ENCODE measurements at places on chromosomes 7 and 10.
A peak's percentile ranks its signal among the peaks of the same experiment; 100 is the strongest.

- no peak for DNase-seq
These were observed 19.0 kb downstream of the AGR2 start for GRCh38 chr7:16785846-16786245.

- DNase-seq = no peak
These were observed 321.3 kb downstream of the CACNA2D1 start for GRCh38 chr7:82122275-82122674.

- DNase-seq = no peak
These were observed 51.0 kb downstream of the COA1 start for GRCh38 chr7:43678315-43678714.

GRCh38 chr7:151637781-151638261 lies 118.1 kb upstream of the RHEB start:
- DNase-seq = no peak

DNA sequence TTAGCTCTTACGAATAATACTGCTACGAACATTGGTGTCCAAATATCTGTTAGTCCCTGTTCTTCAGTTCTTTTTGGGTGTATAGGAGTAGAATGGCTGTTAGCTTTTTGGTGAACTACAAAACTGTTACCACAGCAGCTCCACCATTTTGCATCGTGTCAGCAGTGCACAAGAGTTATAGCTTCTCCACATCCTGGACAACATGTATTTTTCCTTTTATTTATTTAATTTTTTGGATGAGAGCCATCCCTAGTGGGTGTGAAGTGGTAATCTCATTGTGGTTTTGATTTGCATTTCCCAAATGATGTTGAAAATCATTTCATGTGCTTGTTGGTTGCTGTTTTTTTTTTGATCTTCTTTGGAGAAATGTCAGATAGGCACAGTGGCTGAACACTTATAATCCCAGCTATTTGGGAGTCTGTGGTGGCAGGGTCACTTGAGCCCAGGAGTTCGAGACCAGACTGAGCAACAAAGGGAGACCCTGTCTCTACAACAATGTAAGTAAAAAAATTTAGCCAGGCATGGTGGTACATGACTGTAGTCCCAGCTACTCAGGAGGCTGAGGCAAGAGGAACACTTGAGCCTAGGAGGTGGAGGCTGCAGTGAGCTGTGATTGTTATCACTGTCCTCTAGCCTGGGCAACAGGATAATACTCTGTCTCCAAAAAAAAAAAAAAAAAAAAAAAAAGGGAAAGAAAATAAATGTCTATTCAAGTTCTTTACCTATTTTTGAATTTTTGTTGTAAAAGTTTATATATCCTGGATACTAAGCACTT lies 31.7 kb downstream of the TRIM24 start:
- no peak for DNase-seq

DNA sequence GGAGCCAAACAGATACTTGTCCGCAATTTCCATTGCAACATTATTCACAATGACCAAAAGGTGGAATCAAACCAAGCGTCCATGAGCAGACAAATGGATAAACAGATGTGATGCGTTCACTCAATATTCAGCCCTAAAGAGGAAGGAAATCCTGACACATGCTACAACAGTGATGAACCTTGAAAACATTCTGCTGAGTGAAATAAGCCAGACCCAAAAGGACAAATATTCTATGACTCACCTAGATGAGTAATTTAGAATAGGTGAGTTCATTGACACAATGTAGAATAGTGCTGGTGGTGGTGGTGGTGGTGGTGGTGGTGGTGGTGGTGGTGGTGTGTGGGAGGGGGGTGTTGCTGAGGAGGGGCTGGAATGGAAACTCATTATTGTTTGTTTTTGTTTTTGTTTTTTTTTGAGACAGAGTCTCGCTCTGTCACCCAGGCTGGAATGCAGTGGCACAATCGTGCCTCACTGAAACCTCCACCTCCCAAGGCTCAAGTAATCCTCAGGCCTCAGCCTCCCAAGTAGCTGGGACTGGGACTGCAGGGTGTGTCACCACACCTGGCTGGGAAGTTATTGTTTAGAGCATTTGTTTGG lies 28.6 kb downstream of the SMKR1 start:
- DNase-seq = peak; percentile 49

DNA sequence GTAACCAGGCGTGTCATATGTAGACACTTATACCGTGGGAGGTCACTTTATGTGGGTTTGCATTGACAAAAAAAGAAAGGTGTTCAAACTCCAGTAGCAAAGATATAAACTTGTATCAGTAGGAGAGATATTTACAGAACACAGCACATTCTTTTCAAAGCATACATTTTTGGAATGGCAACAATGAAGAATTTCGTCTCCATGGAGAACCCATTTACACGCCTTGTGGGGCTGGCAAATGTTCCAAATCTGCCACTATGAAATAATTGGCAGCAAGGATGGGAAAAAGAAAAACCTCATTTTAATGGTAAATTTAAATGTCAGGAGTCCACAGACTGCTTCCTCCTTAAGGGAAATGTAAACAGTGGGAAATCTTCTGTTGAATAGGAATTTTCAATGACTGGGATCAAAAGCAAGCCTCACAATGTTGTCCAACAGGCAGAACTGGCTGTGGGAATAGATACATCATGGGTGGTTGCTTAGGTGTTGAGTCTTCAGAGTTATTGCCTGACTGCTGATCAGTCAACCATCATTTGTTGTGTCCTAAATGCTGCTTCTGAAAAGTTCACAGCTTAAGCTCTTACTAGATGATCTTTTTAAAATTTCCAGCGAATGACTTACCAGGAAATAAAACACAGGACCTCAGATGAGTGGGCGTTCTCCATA lies 256.6 kb upstream of the SEMA3C start:
- DNase-seq = no peak

GRCh38 chr10:43109671-43110249 lies 28.5 kb upstream of the CSGALNACT2 start:
- peak; percentile 27 for DNase-seq
